NCI-H2107 (cell line): ENCODE measurements at places on chromosomes 1 and 21.

DNA sequence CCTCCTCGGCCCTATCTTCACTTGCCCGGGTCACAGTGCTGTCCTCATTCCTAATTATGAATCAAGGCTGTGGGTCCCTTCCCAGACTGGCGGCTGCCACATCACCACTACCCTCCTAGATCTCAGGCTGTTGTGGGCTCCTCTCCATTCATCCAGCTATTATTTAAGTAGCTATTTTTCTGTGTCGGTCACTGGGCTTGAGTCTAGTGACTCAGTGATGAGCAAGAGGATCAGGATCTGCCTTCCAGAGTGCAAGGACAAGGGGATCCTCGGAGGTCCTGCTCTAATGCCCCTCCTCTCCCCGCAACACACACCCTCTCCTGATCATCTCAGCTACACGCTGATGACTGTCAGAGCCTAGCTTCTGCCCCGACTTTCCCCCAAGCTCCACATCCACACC is 34.1 kb downstream of the CDCP2 start:
- DNase-seq, result no peak

DNA sequence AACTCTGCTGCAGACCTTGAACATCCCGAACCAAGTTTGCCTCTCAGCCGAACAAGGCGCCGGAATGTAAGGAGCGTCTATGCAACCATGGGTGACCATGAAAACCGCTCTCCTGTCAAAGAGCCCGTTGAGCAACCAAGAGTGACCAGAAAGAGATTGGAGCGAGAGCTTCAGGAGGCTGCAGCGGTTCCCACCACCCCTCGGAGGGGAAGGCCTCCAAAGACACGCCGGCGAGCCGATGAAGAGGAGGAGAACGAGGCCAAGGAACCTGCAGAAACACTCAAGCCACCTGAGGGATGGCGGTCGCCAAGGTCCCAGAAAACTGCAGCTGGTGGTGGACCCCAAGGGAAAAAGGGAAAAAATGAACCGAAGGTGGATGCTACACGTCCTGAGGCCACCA is 44.0 kb downstream of the ZBTB17 start:
- no peak for DNase-seq

DNA sequence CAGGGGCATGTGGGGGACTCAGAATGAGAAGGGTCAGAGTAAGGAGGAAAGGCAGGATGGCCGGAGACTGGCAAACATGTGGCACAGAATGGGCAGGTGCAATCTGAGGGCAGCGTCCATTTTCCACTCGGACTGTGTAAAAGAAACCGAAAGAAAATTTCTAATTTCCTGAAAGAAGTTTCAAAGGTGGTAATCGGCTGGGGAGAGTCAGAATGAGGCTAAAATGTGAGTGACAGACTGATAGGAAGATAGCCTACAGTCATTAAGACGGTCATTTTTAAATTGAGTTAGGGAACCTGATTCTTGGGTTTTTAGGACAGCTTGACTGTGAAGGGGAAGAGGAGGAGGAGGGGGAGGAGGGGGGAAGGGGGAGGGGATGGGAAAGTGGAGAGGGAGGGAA is 23.6 kb downstream of the COA6 start:
- no peak for DNase-seq

- DNase-seq, result no peak
Observed at GRCh38 chr1:12616709-12617373, 1.2 kb downstream of the DHRS3 start.

DNA sequence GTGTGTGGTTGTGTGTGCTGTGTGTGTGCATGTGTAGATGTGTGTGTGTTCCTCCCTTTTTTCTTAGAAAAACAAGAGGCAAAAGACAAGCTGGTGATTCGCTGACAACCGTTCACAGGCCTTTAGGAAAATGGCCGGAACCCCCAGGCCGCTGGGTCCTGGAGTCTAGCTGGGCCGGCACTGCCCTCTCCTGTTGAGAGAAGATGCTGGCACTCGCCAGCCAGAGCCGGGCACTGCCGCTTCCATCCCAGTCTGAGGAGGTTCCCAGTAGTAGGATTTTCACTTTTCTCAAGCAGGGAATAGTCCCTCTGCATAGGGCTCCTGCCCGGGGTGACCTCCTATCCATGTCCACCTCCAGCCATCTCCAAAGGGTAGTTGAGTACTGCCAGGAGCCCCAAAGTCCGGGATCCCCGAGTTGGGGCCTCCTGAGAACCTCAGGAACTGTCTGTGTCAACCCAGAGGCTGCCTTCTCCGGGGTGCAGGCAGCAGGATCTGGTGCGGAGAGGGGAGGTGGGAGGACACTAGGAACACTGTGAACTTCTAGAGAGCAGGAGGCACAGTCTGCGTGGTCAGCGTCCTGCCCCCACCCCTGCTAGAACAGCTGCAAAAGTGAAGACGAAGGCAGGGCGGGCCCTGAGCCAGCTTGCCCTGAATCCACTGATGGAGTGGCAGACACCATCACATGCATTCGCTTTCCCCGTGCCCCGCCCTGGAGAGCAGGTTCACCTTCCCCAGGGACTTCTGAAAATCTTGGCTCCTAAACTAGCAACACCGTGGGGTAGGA is 44.1 kb upstream of the ARHGEF16 start:
- no peak for DNase-seq

- DNase-seq, result no peak
Observed at GRCh38 chr1:80448081-80448480, 1352.7 kb upstream of the ADGRL2 start.

DNA sequence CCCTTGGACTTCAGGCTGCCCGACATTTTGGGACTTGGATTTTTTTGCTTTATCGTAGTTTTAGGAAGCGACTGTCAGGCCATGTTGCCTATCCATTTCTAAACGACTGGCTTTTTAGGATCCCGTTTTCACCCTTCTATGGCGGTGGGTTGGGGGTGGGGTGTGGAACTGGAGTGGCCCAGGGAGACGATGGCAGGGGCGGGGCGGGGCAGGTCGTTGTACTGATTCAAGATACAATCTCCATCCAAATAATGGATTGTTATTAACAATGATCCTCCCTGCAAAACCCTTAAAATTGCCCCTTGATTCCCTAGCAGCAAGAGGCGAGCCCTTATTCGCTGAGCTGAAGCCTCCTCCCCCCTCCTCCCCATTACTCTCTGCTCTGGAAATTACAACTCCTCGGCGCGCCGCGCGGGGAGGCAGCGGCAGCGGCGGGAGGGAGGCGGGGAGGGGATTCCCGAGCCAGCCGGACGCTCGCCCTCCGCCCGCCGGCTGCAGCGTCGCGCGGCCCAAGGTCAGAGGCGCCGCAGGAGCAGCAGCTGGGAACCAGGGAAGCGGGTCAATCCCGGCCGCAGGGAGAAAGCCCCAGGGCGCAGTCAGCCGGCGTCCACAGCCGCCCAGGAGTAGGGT is at the start of gene TRIM67:
TRIM67 (plus strand) TSS at position 392 of the 630 bp plus-strand sequence. CDS start 912 bp downstream, outside the sequence.
- no peak for DNase-seq

- no peak for DNase-seq
Observed at GRCh38 chr21:42614396-42614795, 39.0 kb upstream of the PDE9A start.

DNA sequence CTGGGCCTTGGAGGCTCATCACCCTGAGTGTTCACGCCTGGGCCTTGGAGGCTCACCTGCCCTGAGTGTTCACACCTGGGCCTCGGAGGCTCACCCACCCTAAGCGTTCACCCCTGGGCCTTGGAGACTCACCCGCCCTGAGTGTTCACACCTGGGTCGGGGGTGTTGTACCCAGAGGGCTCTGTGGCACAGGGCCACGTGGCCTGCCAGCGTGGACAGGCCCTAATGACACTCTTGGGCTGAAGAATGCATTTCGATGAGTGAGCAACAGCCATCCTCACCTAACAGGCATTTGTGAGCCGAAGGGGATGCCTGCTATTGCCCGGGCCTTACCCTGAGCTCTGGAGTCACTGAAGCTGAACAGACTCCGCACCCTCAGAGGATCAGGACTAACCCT is 17.5 kb downstream of the SLC19A1 start:
- no peak for DNase-seq

DNA sequence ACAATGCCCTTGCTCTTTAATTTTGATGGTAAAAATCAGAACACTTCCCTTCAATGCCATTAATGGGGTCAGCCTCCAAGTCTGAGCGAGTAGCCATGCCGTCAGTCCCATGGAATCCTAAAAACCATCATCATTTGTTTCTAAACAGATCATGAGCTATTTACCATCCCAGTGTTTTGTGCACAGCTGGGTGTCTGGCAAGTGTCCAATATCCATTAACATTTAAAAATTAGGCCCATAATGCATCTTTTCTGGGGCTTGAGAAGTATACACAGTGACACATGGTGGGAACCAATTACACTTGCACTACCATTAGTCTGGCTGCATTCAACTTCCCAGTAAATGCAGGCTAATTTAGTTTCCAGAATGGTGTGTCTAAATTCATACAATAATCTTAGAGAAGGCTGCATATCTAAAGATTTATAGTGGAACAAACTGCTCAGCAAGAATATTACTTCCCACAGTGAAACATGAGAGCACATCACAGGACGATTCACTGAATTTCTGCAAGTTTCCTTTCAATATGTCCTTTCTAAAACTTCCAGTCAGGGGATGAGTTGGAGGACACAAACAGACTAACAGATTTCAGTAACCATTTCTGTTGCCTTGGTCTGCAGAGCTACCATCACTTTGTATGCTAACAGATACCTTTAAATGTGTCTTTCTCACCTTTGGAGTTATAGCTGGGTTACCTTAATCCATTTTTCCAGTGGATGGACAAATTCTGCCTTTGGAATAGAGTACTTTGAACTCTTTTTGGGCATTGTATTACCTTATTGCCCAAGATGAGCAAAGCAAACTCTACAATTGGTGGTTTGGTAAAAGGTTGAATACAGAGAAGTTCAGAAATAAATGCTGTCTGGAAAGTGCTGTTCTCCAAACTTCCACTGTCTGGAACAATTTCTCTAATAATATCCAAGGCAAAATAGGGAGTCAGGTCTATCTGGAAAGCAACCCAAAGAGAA is 258.0 kb downstream of the PTBP2 start:
- DNase-seq, result peak; percentile 26
